ENCODE measurements at places on chromosomes 2 and 18.

- DNase-seq, result no peak
Measured at GRCh38 chr2:120044336-120044735, 31.5 kb downstream of the EPB41L5 start.

DNA sequence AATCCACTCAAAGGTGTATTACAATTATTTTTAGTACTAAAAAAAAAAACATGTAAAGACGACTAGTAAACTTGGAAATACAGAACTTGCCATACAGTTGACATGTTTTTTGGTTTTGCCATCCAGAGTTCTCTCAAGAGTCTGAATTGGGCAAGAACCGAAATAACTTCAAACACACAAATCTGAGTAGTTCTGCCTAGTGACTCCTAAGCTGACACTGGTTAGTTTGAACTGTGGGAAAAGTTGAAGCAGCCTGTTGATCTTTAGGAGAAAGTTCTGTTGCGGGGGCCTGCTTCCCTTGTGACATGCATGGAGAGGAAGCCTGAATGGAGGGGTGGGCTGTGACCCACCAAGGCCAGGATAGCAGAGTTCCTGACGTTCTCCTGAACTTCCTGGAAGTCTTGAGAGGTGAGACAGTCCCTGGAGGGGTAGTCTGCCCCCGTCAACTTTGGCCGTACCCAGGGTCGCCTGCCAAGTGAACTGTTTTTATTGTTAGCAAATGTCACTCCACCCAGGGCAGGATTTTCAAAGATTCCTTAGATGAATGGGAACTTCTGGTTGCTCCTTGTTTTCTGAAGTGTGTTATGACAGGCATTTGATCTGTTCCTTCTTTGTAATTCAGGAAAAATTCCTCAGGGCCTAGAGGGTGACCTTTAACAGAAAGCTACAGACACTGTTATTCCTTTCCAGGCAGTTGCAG is 85.6 kb upstream of the SPTBN1 start:
- no peak for DNase-seq

DNA sequence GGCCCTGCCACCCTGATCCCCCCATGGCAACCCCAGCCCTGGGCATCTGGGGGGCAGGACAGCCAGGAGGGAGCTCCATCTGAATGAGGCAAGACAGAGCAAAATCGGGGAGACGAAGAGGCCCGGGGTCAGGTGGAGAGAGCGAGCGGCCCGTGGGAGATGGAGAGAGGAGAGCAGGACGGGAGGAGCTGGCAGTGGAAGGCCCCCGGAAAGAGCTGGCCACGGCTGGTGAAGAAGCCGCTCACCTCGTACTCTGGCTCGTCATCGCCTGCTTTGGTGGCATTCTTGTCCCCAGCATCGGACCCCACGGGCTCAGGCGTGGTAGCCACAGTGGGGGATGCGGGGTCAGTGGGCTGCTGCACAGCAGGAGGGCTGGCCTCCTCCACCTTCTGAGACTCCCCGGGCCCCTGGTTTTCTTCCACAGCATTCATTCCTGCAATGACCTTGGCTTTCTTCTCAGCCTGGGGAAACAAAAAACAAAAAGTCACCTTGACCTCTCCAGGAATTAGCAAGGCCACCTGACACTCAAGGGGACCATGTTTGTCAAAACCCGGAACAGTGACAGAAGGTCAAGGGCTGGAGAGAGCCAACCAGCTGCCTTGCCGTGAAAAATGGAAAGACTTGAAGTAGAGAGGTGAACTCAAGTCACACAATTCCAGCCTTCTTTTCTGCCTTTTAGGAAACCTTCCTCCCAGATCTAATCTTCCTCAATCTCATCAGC is 79.6 kb upstream of the POMC start:
- no peak for DNase-seq

GRCh38 chr2:6970976-6971480 is 53.8 kb downstream of the RNF144A start:
- DNase-seq, result no peak

- DNase-seq, result no peak
Measured at GRCh38 chr18:11831921-11832320, 19.3 kb upstream of the CHMP1B start.

- DNase-seq, result no peak
Measured at GRCh38 chr2:62383846-62384245, 122.1 kb downstream of the TMEM17 start.

DNA sequence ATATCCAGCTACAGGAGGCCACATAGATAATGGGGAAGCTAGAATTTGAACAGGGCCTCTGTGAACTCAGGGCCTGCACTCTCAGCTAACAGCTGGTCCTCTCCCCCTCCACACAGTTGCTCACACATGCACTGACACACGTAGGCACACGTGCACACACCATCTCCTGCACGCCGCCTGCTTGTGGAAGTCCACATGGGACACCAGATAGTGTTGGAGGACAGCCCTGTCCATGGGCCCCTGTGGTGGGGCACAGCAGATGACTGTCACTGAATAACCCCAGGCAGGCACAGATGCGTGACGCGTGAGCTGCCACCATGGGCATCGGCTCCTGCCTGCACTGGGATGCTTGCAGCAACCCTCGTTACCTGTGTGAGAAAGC is 52.9 kb downstream of the ADI1 start:
- no peak for DNase-seq

DNA sequence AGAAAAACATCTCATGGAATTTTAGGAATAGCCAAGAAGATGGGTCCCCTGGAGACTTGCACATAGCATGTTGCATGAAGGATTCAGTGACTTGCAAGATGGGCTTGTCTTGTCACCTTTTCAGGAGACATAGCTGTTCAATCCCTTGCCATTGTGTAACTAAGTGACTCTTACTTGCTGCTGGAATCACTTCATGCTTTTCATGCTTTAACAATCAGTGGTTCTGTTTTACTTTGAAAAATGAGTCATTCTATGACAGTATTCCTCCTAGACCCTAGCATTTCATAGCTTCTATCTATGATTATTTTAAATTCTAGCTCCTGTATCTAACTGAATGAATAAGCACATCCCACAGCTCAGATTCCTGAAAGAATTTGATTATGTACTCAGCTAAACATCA is 2.8 kb downstream of the KYNU start:
- DNase-seq, result no peak

DNA sequence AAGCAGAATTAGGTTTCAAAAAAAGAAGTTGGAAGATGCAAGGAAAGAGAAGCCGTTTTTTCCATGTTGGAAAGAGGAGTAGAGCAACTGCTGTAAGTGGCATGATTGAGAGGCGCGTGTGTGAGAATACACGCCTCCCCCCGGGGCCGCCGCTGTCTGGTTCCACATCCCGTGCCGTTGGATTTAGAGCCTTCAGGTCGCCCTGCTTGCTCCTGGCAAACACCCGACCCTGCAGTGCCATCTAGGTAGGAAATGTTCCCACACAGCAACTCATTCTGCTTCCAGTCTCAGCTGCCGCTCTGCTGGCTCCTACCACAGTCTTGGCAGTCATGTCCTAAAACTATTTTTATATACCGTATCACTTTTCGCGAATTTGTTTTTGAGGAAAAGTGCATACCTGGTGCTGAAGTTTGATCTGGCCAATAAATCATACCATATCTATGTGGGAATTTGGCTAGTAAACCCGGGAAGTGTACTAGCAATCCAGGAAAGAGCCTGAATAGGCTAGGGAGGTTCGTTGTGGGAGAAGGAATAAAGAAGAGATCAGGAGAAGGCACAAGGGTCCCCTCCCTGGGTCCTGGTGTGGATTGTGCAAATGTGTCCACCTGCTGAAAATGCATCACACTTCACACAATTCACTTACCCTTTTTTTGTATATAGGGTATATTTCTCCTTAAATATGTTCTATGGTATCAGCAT is 372.7 kb downstream of the FBXO15 start:
- no peak for DNase-seq

DNA sequence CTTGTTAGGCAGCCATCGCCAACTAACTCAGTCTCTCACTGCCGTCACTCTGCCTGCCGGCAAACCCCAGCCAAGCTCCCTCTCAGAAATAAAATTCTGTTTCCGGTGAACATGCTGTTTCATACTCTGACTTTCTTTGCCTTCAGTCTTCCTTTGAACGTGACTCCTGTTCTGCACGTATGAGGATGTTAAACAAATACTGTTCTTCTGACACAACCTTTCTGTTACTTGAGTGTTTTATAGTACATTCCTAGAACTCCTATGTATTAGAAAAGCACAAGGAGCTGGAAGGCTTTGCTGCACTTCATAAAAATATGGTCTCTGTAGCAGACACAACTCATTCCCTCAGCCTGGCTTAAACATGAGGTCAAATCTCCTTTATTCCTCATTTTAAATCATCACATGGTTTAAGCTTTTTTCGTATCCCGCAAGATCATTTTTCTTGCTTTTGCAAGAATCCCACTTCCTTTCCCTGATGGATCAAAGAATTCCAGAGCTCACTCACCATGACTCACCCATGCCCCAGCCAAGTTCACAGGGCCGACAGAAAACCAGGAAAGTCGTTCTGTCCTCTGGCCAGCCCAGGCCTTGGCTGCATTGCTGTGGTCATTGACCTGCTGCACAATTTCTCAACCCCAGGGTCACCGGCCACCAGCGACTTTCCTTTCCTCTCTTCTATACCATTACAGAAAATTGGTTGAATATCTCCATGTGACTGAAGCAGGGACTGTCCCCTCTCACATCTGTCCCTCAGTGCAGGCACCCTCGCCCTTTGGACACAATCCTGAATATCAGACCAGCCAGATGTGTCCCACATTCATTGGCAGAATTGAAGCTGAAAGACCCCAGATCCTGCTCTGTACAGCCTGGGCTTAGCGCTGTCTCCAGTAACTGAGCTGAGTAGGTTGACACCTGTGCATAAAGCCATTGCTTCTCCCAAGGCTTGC is 183.1 kb upstream of the ARL4C start:
- no peak for DNase-seq

GRCh38 chr18:46336278-46337111 is 232.3 kb downstream of the HAUS1 start:
- DNase-seq, result no peak

DNA sequence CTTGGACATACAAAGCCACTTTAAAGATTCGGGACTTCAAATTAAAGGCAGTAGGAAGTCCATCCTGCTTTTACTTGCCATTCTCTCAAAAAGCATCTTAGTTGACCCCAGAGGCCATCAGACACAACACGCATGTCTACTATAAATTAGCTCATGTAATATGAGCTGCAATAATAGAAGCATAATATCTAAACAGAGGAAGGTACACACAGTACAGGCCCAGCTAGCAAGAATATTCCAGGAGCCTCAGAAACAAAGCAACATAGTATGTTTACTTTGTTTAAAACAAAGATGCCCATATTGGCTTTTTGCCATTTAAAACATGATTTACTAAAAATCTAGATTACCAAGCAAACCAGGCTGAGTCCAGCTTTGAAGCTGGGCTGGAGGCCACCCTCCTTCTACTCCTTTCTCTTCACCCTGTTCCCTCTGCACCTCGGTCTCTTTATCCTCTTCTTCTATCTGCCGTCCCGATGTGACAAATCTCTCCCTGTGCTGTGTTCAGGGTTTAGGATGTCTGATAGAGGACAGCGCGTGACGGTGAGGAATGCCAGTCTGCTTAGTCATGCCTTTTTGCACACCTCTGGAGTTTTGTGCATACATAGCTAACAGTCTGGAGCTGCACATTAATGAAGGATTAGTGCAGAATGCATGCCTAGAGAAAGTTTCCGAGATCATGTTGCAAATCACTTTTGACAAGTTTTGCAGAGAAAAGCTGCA is 28.2 kb downstream of the DTNA start:
- DNase-seq, result no peak

DNA sequence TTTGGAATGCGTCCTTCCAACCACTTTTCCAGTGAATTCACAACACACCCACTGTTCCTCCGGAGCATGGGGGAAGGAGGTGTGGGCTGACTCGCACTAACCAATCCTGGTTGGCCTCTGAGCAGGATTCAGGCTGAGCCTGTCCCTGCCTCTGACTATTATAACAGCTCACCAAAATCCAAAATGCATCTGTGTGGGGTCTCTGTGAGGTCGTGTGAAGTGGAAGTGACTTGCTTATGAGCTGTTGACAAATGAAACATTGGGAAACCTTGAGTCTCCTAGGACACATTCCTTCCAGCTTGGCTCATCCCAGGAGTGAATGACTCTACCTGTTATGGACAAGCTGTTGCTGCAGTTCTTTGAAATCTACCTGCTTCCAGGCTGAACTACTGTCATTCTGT is 1.5 kb downstream of the CIDEA start:
- DNase-seq, result no peak

DNA sequence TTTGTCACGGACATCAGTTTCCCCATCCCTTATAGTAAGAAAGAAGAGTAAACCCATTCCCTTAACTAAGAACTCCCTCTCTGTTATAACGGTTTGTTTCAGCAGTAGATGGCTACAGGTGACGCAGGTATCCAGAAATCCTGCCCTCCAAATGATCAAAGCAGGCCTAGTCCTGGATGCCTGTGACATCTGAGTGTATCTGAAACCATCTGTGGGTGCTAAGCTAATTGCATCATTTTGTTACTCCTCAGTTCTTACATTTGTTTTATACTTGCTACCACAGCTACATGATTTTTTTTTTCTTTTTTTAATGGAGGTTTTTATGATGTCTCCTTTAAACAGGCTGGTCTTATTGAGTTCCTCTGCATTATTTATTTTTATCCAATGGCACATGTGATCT is 55.1 kb downstream of the AAK1 start:
- no peak for DNase-seq

GRCh38 chr2:71156573-71156972 is 26.1 kb downstream of the MPHOSPH10 start:
- DNase-seq, result peak; percentile 62

GRCh38 chr2:68471385-68471784 is 4.0 kb downstream of the APLF start:
- no peak for DNase-seq

GRCh38 chr2:74532222-74532621 is 2.5 kb downstream of the HTRA2 start:
- DNase-seq, result peak; percentile 40

DNA sequence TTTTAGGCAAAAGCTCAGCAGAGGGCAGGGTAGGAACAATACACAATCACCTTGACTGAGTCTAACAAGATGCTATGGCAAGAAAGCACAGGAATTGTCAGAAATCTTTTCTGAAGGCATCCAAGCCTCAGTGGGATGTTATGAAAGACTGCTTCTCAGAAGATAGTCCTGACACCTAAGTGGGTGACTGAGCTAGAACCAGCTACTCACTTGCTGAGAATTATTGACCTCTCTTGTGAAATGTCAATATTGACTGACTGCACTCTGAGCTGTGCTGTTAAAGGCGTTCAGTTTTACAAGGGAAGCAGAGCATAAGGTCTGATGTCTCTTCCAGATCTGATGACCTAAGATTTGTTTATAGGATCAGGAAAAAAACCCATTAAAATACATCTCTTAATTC is 46.1 kb downstream of the TACR1 start:
- no peak for DNase-seq

DNA sequence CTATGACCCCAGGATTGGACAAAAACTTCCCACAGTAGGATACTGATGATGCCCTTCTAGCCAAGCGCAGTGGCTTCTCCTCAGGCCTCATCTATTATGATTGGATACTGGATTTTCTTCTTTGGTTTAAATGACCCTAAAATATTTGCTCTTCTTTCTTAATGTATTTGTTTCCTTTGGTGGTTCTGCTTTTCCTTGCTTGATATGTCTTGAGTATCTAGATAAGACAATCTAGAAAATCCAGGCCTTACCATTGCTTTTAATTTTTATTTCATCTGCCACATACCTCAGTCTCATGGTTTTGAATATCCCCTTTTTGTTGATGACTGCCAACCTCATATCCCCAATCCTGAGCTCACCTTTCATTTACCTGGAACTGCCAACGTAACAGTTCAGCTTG is 35.6 kb downstream of the OTOF start:
- DNase-seq, result no peak

Data from RPMI8226 (cell line).